ENCODE measurements at places on chromosomes 7 and 10. TPM values are rescaled to one million over a fixed set of nuclear protein-coding genes. Genes with fewer than 3 reads are reported as not detected.

ECHS1 gene
- 46.2 TPM for total RNA-seq

SH2B2 gene
- total RNA-seq: 109 TPM

GRCh38 chr7:26472971-26473370 is 181.3 kb downstream of the SNX10 start:
- no peak for DNase-seq

DNA sequence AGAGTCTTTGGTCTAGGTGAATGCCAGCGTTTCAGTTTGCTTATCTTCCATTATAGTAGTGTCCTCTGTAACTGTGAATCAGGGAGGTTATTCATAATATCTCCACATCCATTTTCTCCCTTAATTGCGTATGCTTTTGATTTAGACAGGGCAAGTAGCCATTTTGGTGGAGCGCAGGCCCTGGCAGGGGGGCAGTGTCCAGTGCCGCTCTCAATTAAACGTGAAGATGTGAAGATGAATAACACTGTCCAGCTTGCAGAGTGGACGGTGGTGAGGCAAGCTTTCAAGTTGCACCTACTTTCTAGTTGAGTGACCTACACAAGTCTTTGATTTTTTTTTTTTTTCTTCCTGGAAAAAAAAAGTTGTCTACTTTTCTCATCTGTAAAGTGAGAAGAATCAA is 4.5 kb downstream of the TSPAN14 start:
- DNase-seq: no peak

DNA sequence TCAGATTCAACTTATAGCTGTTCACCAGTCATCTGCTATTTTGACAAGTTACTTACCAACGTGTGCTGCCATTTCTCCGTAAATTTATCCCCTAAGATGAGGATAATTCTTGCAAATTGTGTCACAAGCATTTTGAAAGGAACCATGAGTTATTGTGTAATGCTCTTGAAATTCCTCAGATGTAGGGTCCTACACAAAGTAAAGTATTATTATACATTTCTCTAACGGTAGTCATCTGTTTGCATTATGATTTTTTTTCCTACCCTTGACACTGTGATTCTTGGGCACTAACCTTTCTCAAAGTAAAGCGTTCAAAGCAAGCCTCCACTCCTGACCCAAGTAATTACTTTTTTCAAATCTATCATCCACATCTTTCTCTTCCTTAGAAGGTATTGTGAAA is 8.1 kb downstream of the HERC4 start:
- no peak for DNase-seq

All from OCI-LY7 (cell line).